ENCODE measurements at places on chromosomes 1 and 21.

DNA sequence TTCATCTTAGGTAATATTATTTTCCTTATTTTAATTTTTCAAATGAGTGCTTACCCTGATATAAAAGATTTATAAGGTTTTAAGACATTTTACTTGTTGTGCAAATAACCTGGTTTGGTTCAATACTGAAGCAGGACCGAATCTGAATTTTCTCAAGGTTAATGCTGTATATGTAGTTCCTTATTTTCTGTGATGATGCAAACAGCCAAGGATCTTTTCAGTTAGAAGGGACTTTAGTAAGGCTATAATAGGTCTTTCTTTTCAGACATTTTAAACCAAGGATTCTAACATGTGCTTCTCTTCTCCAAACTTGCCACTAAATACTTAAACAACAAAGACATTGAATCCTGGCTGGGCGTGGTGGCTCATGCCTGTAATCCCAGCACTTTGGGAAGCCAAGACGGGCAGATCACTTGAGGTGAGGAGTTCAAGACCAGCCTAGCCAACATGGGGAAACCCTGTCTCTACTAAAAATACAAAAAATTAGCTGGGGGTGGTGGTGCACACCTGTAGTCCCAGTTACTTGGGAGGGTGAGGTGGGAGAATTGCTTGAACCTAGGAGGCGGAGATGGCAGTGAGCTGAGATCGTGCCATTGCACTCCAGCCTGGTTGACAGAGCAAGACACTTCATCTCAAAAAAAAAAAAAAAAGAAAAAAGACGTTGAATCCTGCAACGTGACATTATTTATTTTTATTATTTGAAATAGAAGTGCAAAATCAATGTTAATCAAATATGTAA is 3.2 kb upstream of the ARPC5 start:
- no peak for DNase-seq

- DNase-seq: no peak
These were observed 14.5 kb downstream of the KDF1 start for GRCh38 chr1:26945728-26946127.

DNA sequence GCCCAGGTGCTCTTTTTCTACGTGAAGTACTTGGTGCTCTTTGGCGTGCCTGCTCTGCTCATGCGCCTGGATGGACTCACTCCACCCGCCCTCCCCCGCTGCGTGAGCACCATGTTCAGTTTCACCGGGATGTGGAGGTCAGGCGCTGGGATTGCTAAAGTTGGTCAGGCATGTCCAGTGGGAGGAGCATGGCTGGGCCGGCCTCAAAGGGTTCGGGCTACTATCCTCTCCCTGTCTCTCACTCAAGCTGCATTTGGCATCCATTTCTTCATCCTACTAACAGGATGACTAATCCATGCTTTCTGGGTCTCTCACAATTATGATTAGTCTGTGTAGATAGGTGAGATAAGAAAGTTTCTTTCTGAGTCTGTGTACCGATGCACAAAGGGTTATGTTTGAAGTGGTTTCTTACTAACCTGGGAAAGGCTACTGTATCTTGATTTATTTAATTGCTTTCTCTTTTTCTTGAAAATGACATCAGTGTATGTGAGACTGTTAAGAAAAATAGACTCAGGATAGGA is 135.9 kb downstream of the HHAT start:
- DNase-seq: no peak

DNA sequence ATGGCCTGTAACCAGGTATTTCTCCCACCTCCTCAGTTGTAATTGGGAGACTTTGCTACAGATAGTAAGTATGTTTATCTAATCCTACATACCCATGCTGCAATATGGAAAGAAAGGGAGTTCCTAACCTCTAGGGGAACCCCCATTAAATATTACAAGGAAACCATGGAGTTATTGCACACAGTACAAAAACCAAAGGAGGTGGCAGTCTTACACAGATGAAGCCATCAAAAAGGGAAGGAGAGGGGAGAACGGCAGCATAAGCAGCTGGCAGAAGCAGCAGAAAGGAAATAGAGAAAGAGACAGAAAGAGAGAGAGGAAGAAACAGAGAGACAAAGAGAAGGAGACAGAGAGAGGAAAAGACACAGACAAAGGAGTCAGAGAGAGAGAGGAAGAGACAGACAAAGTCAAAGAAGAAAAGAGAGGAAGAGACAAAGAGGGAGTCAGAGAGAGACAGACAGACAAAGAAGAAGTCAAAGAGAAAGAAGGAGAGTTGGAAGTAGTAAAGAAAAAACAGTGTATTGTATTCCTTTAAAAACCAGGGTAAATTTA is 142.9 kb downstream of the FASLG start:
- no peak for DNase-seq

DNA sequence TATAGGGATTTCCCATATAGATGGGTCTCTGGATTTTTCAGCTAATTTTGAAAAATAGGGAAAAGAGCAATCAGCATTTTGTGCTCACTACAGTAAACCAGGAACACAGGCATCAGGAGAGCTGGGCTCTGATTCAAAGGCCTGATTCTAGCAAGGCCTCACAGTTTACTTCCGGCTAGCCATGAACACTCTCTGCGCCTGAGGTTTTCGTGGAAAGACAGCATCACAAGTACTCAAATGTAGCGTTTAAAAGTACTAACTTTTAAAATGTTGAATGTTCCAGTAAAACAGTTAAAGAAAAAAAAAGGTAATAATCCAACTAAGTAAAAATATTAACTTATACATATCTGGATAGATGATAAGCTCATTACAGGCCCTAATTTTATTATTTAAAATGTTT is 120.6 kb downstream of the SLC45A1 start:
- no peak for DNase-seq

GRCh38 chr1:171984262-171984661 is 143.0 kb downstream of the DNM3 start:
- no peak for DNase-seq

DNA sequence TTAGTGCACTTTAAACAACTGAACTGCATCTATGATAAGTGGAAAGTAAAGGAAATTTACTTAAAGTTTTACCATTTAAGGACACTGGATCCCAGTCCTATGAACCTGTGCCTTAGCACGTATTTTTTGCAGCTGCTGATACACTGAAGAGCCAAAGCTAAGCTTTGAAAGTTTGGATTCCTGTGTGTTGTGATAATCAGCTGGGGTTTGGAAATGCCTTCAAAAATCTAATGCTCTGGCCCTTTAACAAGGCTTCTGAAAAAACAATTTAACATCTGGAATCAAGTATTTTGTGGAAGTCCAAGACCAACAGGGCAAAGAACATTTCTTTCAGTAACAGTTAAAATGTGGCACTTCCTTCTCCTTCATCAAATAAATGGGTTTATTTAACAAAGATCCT is 51.8 kb downstream of the DDAH1 start:
- DNase-seq: no peak

- no peak for DNase-seq
These were observed 14.9 kb downstream of the ETS2 start for GRCh38 chr21:38820471-38821239.

DNA sequence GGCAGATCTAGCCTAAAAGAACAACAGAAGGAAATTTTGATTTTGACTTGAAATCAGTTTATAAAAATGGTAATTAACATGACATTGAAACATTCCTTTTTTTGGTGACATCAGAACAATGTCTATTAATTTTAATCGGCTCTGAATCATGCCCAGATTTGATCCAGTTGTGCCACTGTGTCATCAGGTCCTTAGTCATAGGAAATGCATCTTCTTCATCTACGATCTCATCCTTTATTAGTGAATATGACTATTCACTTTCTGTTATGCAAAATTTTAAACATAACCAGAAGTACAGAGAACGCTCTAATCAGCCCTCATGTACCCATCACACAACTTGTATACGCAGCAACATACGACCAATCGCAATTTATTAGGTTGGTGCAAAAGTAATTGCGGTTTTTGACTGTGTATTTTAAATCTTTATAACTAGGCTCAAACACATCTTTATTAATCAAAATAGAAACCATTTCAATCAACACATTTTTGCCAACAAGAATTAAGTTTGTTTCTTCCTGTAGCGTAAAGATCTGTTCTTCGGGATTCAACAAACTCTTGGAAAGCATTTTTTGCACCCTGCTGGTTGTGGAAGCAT is 40.3 kb upstream of the TLR5 start:
- DNase-seq: no peak

- DNase-seq: no peak
These were observed 53.6 kb upstream of the ARTN start for GRCh38 chr1:43879996-43880395.

DNA sequence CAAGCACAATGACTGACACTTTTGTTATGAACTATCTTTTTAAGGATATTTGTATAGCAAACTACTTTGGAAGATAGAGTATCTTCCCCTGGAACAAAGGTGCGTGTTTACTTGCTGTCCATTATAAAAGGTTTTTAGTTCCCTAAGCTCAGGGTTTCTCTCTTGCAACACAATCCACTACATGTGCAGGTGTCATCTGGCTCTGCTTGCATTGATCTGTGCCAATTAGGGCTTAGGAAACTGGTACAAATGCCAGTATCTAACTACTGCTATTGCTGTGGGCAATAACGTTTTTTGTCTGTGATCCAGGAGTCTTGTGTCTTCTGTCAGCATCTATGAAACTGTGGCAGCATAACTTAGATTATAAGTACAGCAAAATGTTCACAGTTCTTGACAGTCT is 68.3 kb upstream of the ABCD3 start:
- DNase-seq: no peak

DNA sequence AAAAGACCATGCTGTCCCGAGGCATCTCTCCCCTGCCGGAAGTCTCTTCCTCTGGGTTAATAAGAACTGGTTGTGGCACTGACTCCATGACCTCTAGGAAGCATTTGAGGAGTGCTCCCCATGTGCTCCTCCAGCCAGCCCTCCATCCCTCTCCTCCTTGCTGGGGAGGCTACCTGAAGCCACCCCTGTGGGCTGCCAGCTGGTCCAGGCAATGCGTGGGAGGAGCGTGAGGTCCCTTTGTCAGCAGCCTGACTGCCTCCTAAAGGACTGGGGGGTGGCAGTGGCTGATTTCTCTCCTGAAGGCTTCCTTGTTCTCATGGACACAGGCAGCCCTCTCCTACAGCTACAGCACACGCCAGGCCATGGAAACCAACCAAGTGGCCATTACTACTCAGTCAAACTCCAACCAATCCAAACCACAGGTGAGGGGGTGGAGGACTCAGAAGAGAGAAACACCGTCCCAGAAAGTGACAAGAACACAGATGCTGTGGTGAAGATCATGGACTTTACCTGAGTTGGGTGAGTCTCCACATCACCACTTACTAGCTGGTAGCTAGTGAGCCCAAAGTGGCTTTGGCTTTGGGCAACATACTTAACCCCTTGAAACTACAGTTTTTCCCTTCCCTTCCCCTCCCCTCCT is 35.2 kb downstream of the NENF start:
- no peak for DNase-seq

- no peak for DNase-seq
These were observed 650.3 kb upstream of the NR5A2 start for GRCh38 chr1:199377211-199377610.
